Hematopoietic multipotent progenitor cell treated with erythropoietin and hydrocortisone succinate and interleukin-3 and kit ligand, for 17 days (in vitro differentiated cells): ENCODE measurements at places on chromosomes 5 and 9.

DNA sequence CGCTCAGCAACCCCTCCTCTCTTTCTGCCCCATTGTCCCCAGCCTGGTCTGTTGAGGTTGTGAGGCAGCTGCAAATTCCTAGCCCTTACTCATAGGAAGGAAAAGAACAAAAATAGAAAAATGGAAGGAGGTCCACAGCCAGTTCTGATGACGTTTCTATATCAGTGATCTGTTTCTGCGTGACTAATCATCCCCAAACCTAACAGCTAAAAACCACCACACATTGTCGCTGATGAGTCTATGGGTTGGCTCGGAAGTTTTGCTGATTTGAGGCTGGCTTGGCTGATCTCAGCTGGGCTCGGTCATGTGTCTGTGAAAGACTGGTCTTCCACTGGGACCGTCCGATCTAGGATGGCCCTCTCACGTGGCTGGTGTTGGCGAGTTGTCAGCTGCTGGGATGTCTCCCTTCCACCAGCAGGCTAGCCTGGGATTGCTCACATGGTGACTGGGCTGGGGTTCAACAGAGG lies 200.6 kb upstream of the ZNF618 start:
- DNase-seq: no peak

DNA sequence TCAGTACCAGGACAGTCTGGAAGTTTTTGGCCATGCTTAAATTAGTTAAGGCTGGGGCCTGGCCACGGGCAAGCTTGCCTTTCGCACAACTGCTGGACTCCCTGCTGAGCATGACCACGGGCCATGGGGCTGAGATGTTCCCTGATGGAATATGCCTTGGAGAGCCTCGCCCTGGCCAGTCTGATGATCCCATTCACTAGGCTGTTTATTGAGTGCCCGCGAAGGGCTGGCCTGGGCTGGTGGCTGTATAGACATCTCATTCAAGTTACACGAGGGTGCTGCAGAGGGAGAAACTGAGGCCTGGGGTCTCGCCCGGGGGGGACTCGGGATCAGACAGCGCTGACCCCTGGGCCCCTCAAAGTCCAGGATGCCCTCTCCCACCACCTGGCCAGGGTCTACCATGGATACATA lies 7.8 kb upstream of the RXRA start:
- no peak for DNase-seq

GRCh38 chr5:89948977-89949376 lies 460.6 kb downstream of the CETN3 start:
- no peak for DNase-seq

DNA sequence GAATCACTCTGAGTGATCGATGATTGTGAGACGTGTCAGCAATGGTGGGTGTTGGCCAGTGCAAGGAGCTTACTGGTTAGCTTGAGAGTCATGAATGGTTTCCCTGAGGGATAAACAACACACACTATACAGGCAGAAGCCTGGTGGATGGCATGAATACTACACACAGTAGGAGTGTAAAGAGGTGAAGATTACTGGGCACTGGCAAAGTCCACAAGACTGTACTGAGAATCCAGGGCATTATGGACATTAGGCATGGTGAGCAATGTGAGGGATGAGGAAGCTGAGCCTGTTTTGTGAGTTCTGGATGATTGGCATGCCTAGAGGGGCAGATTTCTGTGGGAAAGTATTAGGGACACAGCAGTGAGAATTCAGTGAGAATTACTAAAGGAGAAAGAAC lies 71.3 kb downstream of the KDM4C start:
- DNase-seq: peak; percentile 21

DNA sequence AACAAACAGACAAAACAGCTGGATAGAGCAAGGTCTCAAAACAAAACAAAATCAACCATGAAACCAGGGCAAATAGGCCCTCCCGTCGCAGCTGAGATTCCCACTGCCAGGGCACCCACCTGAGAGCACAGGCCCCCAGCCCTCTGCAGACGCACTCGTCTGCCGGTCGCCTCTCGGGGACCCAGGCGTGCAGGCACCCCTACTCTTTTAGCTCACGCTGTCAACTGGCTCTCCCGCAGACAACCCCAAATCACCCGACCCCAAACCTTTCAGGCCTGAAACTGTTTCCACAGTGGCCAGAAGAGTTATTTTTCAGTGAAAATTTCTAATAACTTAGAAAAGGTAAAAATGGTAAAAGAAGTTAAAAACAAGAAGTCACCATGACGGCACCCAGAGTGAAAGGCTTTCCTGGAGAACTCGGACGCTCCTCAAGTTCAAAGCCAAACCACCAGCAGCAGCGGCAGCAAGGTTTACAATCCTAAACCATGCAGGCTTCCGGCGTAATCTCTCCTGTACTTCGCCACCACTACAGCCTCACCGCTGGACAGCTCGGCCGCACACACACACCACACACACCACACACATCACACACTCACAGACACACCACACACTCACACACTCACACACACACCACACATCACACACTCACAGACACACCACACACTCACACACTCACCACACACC lies 1.9 kb upstream of the UBE2QL1 start:
- DNase-seq: no peak

GRCh38 chr9:109767404-109767803 lies 12.6 kb upstream of the PALM2AKAP2 start:
- no peak for DNase-seq

DNA sequence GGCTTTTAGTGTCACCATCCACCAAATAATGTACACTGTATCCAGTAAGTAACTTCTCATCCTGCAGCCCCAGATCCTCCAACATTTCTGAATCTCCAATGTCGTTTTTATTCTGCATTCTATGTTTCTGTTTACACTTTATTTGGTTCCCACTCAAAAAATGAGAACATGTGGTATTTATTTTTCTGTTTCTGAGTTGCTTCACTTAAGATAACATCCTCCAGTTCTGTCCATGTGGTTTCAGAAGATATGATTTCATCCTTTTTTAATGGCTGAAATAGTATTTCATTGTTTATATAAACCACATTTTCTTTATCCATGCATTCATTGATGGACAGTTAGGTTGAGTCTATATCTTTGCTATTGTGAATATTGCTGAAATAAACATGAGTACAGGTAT lies 677.3 kb upstream of the FTMT start:
- no peak for DNase-seq

- DNase-seq: no peak
Observed at GRCh38 chr5:169153405-169153804, 147.5 kb downstream of the SLIT3 start.

- no peak for DNase-seq
Observed at GRCh38 chr5:64566310-64566916, 60.6 kb downstream of the RGS7BP start.

- no peak for DNase-seq
Observed at GRCh38 chr9:131669269-131670157, 70.4 kb downstream of the RAPGEF1 start.

DNA sequence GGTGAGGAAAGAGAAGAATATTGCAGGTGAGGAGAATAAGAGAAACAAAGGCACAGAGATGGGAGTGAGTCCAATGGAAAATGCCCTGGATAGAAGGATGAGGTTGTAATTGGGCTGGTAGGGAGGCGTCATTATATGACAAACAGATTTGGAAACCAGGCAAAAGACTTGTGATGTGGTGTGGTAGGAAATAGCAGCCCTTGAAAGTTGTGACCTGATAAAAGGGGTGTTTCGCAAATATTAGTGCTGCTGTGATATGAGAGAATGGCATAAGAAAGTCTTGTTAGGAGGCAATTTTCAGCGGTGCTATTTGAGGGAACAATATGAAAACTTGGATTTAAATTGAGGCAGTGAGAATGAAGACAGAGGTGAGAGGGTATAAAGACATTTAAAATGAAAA lies 217.5 kb upstream of the ACTBL2 start:
- DNase-seq: no peak

DNA sequence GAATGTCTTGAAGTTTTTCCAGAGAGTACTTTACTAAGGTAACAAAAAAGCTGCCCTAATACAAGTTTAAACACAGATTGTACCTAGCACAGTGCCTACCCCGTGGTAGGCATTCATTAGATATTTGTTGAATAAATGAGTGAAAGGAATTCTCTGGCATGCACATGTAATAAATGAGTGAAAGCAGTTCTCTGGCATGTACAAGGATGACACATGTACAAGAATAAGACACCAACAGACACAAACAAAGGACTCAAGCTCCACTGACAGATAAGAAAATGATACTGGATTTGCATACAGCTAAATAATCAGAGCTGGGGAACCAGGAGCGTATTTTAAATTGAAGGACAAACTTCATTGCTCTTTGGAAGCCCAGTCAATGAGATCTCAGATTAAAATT lies 535.8 kb downstream of the EFNA5 start:
- DNase-seq: no peak

DNA sequence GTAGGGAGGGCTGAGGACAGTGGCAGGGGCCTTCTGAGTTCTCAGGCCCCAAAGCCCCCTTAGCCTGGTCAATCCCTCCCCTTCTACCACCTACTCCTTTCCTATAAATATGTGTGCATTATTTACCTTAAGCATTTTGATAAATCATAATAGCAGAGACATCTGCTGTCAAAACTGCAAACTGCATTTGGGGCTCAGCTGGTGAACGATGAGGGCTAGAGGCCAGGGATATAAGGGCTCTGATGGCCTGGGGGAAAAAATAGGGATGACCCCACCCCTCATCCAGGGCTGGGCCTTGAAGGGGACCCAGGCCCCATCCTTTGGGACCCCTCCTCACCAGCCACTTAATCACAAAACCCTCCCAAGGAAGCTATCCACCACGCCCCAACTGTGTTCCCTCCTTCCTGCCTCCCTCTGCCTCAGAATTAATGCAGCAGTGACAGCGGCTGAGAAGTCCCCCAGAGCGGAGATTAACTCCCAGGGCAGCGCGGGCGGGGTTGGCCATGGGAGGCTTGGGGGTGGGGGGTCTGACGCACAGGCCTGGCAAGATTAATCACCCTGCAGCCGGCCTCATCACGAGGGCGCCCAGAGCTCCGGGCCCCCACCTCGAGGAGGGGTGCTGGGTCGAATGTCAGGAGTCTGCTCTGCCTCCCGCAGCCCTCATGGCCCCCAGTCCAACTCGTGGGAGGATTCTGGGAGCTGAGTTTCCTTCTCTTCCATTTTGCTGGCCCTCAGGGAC lies 42.1 kb downstream of the CXXC5 start:
- peak; percentile 71 for DNase-seq

GRCh38 chr5:60649288-60649917 lies 50.6 kb downstream of the DEPDC1B start:
- no peak for DNase-seq

DNA sequence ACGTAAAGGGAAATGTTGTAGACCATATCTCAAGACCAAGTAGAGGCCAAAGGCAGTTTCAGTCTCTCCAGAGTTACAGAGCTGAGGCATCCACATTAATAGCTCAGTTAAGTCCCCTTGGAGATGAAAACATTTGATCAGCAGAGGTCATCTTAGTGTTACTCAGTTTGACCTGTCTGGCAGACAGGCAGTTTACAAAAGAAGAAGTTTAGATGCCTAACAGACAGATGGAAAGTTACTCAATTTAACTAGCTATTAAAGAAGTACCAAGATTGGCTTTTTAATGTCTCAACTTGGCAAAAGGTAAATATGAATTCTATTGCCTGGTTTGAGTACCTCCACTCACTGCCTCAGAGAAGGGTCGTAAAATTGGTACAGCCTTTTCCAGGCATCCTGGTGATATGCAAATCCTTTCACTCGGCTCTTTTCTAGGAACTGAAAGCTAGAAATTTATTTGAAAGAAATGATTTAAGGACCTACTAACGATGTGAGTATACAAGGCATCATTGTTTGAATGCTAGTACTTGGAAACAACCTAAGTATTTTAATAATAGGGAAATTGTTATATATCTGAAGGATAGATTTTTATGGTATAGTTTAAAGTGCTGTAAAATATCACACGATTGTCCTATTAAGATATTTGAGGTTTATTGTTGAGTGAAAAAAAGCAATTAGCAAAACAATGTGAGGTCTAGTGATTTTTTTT lies 14.8 kb downstream of the ACO1 start:
- DNase-seq: no peak

GRCh38 chr5:57550132-57550531 lies 67.5 kb upstream of the ACTBL2 start:
- no peak for DNase-seq

DNA sequence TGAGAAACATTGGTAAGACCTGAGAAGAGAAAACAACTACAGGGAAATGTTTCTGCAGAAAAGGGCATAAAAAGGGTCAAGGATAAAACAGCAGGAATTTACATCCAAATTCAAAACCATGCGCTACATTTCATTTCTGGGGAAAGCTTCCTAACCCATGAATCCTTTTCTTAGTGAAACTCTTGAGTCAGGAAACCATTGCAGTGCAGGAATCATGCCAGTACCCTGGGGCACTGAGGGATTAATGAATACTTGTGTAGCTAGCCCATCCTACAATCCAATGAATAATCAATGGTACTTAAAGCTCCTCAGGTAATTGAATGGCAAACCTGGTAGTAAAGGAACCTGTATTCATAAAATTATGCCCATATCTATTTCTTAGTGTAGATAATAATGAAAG lies 580.5 kb downstream of the TLE1 start:
- DNase-seq: no peak

DNA sequence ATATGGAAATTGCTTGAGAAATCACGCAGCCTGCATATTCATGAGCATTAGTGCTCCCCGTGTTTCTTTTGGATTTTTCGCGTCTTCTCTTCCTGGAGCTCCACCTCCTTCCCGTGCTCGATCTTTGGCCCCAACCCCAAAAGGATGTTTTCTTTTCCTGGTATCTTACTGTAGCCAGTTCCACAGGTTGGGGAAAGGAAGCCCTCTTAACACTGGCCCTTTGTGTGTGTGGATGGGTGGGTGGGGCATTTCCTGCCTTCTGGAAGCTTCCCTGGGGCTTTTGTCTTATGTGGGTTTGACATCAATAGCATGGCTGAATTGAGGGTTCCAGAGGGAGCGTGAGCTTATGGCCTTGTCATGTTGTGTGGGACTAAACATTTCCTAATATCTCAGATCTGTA lies 21.9 kb downstream of the STXBP1 start:
- no peak for DNase-seq

- no peak for DNase-seq
Observed at GRCh38 chr9:121707477-121708424, 56.3 kb downstream of the DAB2IP start.

GRCh38 chr9:98665501-98665900 lies 43.2 kb downstream of the GABBR2 start:
- no peak for DNase-seq

GRCh38 chr5:39211773-39212172 lies 7.6 kb downstream of the FYB1 start:
- DNase-seq: no peak
